ENCODE measurements at places on chromosomes 1 and 21. TPM values are rescaled to one million over a fixed set of nuclear protein-coding genes. Genes with fewer than 3 reads are reported as not detected.

Gene ADAMTSL4
- 5.8 TPM for total RNA-seq

Gene UMODL1
- not detected for total RNA-seq

Gene SGIP1
- total RNA-seq, result 3.7 TPM

Gene SPRR2E
- total RNA-seq, result not detected

Gene CDK18
- total RNA-seq, result 0.27 TPM
